Stimulated activated naive CD4-positive, alpha-beta T cell treated with Interleukin-2 at 50 U/mL for 16 hours (primary cell): ENCODE measurements at places on chromosomes 2 and 18.
A peak's percentile ranks its signal among the peaks of the same experiment; 100 is the strongest.

DNA sequence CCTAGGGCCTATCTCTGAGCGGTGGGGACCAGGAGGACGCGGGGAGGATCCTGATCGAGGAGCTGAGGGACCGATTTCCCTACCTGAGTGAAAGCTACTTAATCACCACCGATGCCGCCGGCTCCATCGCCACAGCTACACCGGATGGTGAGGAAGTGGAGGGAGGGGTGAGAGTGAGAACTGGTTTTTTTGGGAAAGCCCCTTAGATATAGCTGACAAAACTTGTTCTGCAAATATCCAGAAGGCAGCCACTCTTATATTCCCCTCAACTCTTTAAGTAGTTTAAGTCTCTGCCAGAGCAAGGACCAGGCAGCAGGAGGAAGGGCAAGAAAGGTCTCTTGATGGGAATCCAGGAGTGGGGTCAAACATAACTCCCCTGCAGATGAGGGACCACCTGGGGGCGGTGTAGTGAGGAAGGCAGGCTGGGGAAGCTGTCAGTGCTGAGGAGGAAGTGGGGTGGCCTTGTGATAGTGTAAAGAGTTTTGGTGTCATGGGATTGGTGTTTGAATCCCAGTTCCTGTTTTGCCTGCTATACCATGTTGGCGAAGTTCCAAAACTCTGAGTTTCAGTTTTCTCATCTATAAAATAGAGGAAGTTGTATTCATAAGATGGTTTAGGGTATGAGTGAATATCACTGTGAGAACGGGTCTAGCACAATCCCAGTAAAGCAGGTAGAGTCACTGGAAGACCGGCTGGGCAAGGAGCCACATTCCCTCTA is 3.4 kb downstream of the NAGK start:
- peak; percentile 60 for DNase-seq

DNA sequence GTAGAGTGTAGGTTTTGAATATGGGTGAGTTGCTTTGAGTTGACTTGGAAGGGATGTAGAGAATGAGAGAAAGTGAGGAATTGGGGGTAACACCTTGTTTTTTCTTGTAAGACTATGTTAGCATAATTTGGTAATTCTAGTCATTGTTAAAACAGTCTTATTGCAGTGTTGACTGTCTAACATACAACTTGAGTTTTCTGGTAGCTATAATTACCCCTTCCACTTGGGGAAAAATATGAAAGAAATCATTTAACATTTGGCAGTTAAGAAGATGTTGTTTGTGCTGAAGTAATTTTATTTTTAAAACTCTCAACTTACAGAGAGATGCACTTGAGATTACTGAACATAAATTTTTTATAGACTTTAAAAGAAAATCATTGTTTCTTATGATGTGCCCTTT is 108.2 kb downstream of the COMMD1 start:
- no peak for DNase-seq

DNA sequence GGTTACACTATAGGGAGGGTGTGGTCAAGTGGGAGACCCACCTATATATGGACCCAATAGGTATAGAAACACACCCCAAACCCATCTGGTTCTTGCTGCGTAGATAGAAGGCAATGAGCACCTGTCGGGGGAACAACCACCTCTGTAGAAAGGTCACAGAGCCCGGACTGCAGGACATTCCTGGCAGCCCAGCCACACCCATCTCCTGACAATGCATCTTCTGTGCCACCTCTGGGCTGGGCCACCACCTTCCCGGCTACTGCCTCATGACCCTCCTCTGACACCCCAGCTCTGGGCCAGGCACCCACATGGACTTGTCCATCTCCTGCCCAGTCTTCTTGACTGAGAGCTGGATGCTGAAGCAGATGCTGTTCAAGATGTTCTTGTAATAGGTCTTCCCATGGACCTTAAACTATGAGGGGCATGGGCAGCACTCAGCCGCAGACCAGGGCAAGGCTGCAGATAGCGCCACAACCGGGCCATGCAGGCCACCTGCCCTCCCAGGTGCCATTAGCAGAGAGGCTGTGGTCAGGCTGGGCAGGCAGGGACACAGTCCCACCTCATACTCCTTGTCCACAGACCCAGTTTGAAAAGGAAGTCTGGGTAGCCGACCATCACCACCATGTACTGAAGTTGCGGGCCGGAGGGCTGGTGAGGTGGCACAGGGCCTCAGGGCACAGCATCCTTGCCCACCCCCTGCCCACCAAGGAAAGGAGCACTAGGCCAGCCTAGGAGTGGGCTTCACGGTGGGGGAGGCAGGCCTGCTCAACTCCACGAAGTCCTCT is 9.3 kb downstream of the ALPG start:
- no peak for DNase-seq

DNA sequence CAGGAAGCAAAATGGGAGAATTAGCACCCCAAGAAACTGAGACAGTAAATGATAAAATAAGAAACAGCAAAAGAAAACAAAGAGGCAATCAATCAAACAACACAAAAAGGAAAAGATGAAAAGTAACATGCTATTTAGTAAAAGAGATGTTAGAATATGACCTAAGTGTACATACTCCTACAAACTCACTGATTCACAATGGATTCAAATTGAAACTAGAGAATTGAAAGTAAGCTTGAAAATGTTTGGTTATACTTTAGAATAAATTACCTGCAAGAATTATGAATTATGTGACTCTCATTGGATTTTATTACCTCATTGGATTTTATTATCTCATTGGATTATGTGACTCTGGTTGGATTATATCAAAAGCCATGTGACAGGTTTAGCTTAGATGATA is 22.8 kb upstream of the CCNYL1 start:
- no peak for DNase-seq
